Brain pericyte (primary cell): ENCODE measurements at places on chromosomes 11 and 22.
A peak's percentile ranks its signal among the peaks of the same experiment; 100 is the strongest.

DNA sequence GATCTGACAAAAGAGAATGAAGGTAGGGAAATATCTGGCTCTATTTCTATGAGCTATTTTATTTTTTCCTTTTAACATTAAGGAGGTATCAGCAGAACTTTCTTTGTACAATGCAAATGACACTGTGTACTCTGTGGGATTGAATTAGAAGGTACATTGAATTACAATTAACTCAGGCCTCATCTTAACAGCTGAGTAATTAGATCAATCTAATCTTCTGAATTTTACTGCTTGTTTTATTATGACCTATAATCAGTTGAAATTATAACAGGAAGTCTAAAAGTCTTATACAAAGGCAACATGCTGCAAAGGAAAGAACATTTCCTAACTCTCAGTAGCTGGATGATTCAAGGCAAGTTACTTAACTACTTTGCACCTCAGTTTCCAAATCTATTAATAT lies 69.8 kb downstream of the RELT start:
- no peak for DNase-seq

DNA sequence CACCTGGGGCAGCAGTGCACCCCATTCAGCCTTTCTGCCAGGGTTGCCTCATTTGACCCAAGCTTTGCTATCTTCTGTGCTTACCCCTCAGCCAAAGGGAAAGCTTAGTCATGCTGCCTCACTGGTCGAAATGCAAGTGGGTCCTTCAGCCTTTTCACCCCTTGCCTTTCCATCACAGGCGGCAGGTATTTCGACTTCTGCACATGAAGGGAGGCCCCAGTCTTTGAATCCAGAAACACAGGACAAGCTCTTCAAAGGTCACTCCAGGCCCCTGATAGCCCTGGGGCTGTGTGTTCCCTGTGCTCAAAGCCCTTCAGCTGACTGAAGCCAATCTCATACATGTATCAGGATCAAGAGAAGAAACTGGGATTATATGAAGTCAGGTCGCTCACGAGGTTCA lies 129.7 kb downstream of the SNX19 start:
- DNase-seq = no peak

GRCh38 chr11:63882555-63883242 lies 34.3 kb downstream of the RCOR2 start:
- no peak for DNase-seq

GRCh38 chr11:44946263-44946662 lies 4.4 kb downstream of the TP53I11 start:
- DNase-seq = no peak

GRCh38 chr11:20670932-20671403 lies 1.6 kb downstream of the NELL1 start:
- DNase-seq = no peak

DNA sequence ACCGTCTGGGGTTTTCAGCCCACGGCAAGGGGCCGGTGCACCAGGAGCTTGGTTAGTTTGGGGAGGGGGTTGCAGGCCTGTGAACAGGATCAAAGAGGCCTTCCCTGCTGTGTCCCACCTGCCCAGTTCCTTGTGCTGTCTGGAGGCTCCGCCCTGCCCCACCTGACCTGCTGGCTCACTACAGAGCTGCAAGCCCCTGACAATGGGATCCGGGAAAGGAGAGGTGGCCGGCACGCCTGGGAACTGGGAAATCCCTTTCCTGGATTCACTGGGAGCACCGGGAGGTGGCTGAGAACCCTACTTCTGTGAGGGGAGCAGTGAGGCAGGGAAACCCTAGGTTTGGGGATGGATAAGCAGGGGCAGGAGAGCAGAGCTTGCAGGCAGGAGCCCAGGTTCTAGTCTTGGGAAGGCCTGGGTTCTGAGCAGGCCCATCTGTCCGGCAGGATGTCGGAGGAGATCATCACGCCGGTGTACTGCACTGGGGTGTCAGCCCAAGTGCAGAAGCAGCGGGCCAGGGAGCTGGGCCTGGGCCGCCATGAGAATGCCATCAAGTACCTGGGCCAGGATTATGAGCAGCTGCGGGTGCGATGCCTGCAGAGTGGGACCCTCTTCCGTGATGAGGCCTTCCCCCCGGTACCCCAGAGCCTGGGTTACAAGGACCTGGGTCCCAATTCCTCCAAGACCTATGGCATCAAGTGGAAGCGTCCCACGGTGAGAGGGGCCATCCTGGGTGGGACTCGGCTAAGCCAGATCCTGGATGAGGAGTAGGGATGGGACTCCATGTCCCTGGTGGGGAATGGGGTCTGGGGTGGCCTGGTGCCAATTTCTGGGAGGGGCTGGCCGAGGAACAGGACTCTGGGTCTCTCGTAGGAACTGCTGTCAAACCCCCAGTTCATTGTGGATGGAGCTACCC lies 786 bp downstream of the CAPN1 start:
- no peak for DNase-seq

GRCh38 chr11:118406599-118407166 lies 5.3 kb downstream of the ATP5MG start:
- DNase-seq = peak; percentile 59
